T-helper 2 cell treated with Interferon-gamma antibody and Interleukin-4, amounts not matched to agents 5 μg/mL and 100 μg/mL, for 36 hours (primary cell): ENCODE measurements at places on chromosomes 1 and 21.

GRCh38 chr1:155695072-155695471 is 6.2 kb downstream of the DAP3 start:
- peaks cover 44% of the 10 kb centered on the region for H3K4me1 ChIP-seq
- no peak overlapping the region for H3K27ac ChIP-seq
- no peak for DNase-seq
- H3K36me3 ChIP-seq = peaks cover 59% of the 10 kb centered on the region
- no peaks in the 10 kb centered on the region for H3K27me3 ChIP-seq
- no peak overlapping the region for H3K4me3 ChIP-seq

GRCh38 chr1:19776287-19776686 is 23.4 kb downstream of the TMCO4 start:
- no peak for DNase-seq
- no peaks in the 10 kb centered on the region for H3K27me3 ChIP-seq
- no peak overlapping the region for H3K4me3 ChIP-seq
- no peak overlapping the region for H3K27ac ChIP-seq

DNA sequence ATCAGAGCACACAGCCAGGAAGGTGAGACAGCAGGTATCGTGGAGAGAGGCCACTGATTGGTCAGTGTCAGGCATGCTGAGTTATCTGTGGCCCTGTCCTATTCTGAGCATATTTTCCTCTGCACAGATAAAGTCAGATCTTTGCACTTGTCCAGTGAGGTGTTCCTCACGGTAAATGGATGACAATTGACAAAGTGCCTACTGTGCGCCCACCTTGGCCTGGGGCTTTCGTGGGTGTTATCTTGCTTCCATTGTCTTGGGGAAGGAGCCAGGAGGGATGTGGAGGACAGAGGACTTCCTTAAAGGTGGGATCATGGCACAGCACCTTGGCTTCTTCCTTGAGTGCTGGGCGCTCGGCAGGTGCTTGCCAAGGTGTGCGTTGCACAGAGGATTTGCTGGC is 46.0 kb upstream of the WNT4 start:
- peaks cover 7% of the 10 kb centered on the region for H3K27me3 ChIP-seq
- H3K36me3 ChIP-seq = no peaks in the 10 kb centered on the region
- DNase-seq = no peak
- H3K4me3 ChIP-seq = no peak overlapping the region
- H3K4me1 ChIP-seq = no peaks in the 10 kb centered on the region
- no peak overlapping the region for H3K27ac ChIP-seq

DNA sequence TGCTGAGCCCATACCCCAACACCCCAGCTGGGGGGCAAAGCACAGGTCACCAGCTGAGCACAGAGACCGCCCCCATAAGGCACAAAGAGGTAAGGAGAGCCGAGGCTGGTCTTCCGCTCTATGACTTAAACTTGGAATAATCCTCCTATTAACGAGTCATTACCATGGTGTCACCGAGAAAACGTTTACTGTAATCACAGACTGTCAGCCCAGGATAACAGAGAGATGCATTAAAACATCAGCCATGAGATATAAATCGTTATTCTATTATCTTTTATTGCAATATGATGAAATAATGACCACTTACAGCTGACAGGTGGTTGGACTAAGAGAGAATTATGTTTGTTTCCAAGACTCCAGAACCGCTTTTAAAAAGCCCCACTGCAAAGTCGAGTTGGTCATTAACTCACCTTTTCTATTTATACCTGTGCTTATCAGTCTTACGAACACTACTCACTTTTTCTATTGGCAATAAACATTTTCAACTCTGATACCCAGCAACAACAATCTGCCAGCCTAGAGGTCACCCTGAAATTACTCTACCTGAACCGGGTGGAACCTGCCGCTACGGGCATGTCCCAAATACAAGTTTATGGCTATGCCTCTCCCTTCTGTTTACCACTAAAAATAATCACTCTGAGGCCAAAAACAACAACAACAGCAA is 21.5 kb downstream of the NPHP4 start:
- peaks cover 6% of the 10 kb centered on the region for H3K4me1 ChIP-seq
- no peak overlapping the region for H3K4me3 ChIP-seq
- H3K27me3 ChIP-seq = no peaks in the 10 kb centered on the region
- DNase-seq = no peak

GRCh38 chr1:227766015-227766634 is 30.9 kb downstream of the SNAP47 start:
- H3K4me3 ChIP-seq = peak overlapping the region; percentile 77
- H3K36me3 ChIP-seq = peaks cover 37% of the 10 kb centered on the region
- no peaks in the 10 kb centered on the region for H3K27me3 ChIP-seq
- DNase-seq = peak; percentile 81
- H3K27ac ChIP-seq = peak overlapping the region; percentile 86
- H3K4me1 ChIP-seq = peaks cover 64% of the 10 kb centered on the region

DNA sequence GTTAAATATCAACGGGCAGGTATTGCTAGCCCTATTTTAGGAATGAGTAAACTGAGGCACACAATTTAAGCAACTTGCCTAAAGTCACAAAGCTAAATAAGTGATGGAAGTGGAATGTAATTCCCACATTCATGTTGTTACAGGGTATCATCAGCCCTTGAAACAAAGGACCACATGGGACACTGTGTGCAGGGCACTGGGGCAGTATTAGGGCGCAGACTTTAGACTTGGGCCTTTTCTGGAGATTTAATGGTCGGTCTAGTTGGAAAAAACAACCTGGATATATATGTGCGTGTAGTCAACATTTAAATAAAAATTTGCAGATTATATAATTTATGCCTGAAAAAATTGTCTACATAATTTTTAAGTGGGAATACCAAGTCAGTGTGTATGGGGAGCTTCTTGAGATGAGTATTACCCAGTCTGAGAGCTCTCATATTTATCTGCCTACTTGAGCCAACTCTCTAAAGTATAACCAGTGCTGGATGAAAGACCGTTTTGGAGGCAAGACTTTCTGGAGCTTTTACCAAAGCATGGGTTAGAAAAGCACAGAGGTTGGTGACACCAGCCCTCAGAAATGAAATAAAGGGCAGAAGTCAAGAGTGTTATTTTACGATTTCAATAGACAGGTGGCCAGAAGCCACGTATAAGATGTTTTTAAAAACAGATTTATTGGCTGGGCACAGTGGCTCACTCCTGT is 1.6 kb downstream of the KDM1A start:
- peaks cover 2% of the 10 kb centered on the region for H3K27me3 ChIP-seq
- H3K27ac ChIP-seq = peak overlapping the region; percentile 10
- peak overlapping the region; percentile 96 for H3K4me3 ChIP-seq
